IMR-90 (cell line): ENCODE measurements at places on chromosomes 13 and 19. TPM values are rescaled to one million over a fixed set of nuclear protein-coding genes. Genes with fewer than 3 reads are reported as not detected.

- DNase-seq: no peak
- H3K27ac ChIP-seq: no peak overlapping the region
- H3K4me3 ChIP-seq: no peak overlapping the region
- no peaks in the 10 kb centered on the region for H3K4me1 ChIP-seq
- H3K27me3 ChIP-seq: peaks cover 12% of the 10 kb centered on the region; the same call in 1 of the 2 replicates
These were observed 2.7 kb downstream of the FCHO1 start for GRCh38 chr19:17753976-17754375.

GRCh38 chr13:99969453-99969918, 2.1 kb downstream of the ZIC5 start:
- H3K4me3 ChIP-seq: no peak overlapping the region
- no peaks in the 10 kb centered on the region for H3K36me3 ChIP-seq
- no peak for DNase-seq
- no peak overlapping the region for H3K27ac ChIP-seq
- H3K27me3 ChIP-seq: peaks cover 91% of the 10 kb centered on the region

DNA sequence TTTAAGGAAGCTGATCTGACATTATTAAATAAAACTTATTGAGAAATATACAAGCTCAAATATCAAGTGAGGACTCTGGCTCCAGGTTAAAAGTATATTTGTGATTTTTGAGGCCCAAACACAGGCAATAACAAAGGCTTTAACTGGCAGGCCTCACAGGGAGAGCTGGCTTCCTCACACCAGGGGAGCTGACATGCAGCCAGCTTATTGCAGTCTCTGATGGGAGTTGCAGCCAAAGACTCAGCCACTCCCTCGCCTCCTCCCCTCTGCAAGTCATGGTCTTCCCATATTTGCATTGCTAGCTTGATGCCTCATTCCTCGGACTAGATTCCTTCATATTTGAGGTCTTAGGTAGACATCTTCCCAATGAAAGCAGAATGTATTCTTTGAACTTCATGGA, 647.1 kb upstream of the SLITRK6 start:
- H3K27me3 ChIP-seq: no peaks in the 10 kb centered on the region
- no peaks in the 10 kb centered on the region for H3K36me3 ChIP-seq
- no peak overlapping the region for H3K4me3 ChIP-seq
- H3K4me1 ChIP-seq: no peaks in the 10 kb centered on the region
- DNase-seq: peak; percentile 13

Gene NLRP5
- not detected in 2 replicates for total RNA-seq

Gene CEACAM3
- total RNA-seq: not detected in 2 replicates

DNA sequence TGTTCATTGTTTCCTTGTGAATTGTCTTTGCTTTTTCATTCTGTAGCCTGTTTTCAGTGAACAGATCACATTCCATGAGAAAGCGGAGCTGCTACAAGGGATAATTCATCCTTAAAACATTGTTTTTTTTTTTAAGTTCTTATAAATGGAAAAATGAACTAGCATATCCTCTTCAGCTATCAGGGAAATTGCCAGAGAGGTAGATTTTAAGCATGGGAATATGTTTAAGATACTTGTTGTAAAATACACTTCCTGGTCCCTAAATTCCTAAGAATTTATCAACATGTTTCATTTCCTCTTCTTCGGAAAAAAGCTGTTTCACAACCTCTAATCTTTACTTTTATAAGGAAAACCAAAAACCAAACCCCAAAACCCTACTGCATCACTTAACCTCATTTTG, 238.0 kb downstream of the POSTN start:
- H3K27me3 ChIP-seq: no peaks in the 10 kb centered on the region
- H3K36me3 ChIP-seq: no peaks in the 10 kb centered on the region
- peaks cover 3% of the 10 kb centered on the region; the same call in 1 of the 2 replicates for H3K4me1 ChIP-seq
- no peak overlapping the region for H3K4me3 ChIP-seq
- peak; percentile 46 for DNase-seq

DNA sequence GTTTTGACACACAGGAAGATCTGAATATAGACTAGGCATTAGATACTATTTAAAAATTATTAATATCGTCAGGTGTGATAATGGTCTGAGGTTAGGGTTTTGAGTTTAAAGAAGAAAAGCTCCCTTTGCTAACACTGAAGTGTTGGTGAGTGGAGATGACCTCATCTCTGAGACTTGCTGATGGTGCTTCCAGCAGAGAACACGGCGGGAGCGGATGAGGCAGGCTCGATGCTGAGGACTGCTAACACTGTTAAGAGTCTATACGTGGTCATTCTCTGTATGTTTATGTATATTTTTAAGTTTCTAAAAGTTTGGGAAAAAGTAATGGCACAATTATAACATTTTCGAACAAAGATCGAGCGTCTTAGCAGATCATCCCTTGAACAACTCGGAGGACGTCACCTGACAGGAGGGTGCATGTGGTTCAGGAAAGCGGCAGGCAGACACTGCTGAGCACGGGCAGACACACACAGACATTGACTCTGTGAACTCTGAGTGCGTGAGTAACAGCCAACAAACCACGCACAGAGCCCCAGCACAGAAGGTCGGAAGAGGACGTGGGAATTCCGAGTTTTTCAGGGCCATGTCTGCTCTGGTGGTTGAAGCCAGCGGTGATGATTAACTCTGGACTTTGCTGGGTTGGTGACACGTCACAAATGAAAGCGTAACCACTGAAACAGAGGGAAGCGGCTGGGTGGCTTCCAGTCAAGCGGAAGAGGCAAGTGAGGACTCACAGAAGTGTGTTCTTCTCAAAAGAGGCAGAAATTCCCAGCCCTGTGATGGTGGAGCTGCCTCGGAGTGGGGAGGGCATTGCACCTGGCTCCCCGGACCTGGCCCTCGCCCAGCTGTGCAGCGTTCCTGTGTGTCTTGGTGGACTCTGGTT, 91.9 kb upstream of the TEX29 start:
- peaks cover 10% of the 10 kb centered on the region for H3K36me3 ChIP-seq
- H3K27ac ChIP-seq: no peak overlapping the region
- H3K27me3 ChIP-seq: no peaks in the 10 kb centered on the region
- H3K4me3 ChIP-seq: no peak overlapping the region

Gene CEACAM21
- not detected in 2 replicates for total RNA-seq

DNA sequence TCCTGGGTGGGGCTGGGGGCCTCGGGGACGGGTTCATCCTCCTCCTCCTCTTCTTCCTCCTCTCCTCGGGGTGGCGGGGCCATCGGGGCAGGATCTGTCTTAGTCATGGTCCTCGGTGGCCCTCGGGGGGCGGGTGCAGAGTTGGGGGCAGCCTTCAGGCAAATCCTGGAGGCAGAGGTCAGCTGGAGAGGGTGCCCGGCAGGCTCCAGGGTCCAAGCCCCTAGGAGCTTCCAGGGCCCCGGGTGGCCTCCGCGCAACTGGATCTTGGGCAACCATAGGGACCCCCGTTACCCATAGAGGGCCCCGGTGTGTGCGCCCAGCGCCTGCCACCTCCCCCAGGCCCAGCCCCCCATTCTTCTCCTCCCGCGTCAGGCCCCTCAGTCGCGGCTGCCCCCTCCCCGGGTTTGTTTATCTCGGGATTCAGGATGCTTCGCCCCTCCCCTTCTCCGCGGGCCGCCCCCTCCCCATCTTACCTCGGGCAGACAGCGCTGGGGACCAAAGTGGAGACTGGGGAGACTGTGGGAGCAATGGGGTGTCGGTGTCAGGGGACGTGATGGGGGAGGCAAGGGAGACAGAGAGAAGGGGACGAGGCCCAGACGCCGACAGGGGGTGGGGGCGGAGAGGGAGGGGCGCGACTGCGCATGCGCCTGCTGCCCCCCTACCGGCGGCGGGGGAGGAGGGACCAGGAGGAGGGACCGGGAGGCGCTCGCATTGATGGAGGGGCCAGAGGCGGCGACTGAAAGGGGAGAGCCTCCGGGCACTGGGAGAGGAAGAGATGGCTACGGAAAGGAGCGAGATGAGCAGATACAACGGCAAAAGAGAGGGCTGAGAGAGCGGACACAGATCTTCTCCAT, at the start of gene CLIP3:
TSS of gene CLIP3 (minus strand) at position 623 of the 854 bp plus-strand sequence. CDS start at position 107, 516 bp downstream.
- DNase-seq: peak; percentile 62
- peaks cover 5% of the 10 kb centered on the region; the same call in 1 of the 2 replicates for H3K4me1 ChIP-seq
- peaks cover 15% of the 10 kb centered on the region for H3K36me3 ChIP-seq
- H3K27me3 ChIP-seq: no peaks in the 10 kb centered on the region

- no peak for DNase-seq
- H3K4me3 ChIP-seq: peak overlapping the region; percentile 74
- H3K27me3 ChIP-seq: no peaks in the 10 kb centered on the region
- peaks cover 48% of the 10 kb centered on the region for H3K36me3 ChIP-seq
- H3K4me1 ChIP-seq: peaks cover 47% of the 10 kb centered on the region
These were observed 800 bp downstream of the RPL28 start for GRCh38 chr19:55386493-55386971.

- peak overlapping the region; percentile 89 for H3K27ac ChIP-seq
- DNase-seq: no peak
- H3K36me3 ChIP-seq: peaks cover 11% of the 10 kb centered on the region
- no peaks in the 10 kb centered on the region for H3K27me3 ChIP-seq
These were observed 730 bp upstream of the ABCC4 start for GRCh38 chr13:95301968-95302393.

- H3K27me3 ChIP-seq: no peaks in the 10 kb centered on the region
- no peak overlapping the region for H3K27ac ChIP-seq
- DNase-seq: no peak
These were observed 215.7 kb downstream of the ZNF536 start for GRCh38 chr19:30587869-30588268.

GRCh38 chr19:15422296-15423075, 3.7 kb upstream of the AKAP8L start:
- no peak for DNase-seq
- H3K27ac ChIP-seq: no peak overlapping the region
- H3K27me3 ChIP-seq: no peaks in the 10 kb centered on the region
- peaks cover 9% of the 10 kb centered on the region for H3K4me1 ChIP-seq
- peaks cover 51% of the 10 kb centered on the region for H3K36me3 ChIP-seq

Gene LGI4
- not detected in 2 replicates for total RNA-seq

GRCh38 chr13:59450229-59450628, 713.5 kb downstream of the DIAPH3 start:
- H3K36me3 ChIP-seq: no peaks in the 10 kb centered on the region
- no peak overlapping the region for H3K27ac ChIP-seq
- DNase-seq: no peak

DNA sequence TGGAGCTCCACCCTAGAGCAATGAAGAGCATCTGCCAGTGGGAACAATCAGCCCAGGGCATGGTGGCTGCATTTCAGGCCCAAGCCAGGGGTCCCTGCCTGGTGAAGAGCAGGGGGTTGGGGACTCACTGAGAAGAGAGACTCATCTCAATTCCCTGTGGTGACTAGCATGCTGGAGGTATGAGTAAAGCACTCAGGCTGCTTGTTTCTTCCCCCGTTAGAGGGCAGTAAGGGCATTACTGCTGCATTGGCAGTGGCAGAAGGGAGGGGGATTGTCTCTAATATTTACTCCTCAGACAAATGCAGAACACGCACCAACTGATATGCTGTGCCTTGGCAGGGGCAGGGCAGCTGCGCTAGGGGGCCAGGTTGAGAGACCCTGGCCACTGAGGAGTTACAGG, 329.1 kb downstream of the SLITRK5 start:
- no peak overlapping the region for H3K4me3 ChIP-seq
- H3K4me1 ChIP-seq: no peaks in the 10 kb centered on the region
- DNase-seq: peak; percentile 1
- H3K27me3 ChIP-seq: no peaks in the 10 kb centered on the region
- no peaks in the 10 kb centered on the region for H3K36me3 ChIP-seq
